Right hindlimb (tissue), 1 donor: ENCODE measurements at places on chromosomes 3 and 15.

DNA sequence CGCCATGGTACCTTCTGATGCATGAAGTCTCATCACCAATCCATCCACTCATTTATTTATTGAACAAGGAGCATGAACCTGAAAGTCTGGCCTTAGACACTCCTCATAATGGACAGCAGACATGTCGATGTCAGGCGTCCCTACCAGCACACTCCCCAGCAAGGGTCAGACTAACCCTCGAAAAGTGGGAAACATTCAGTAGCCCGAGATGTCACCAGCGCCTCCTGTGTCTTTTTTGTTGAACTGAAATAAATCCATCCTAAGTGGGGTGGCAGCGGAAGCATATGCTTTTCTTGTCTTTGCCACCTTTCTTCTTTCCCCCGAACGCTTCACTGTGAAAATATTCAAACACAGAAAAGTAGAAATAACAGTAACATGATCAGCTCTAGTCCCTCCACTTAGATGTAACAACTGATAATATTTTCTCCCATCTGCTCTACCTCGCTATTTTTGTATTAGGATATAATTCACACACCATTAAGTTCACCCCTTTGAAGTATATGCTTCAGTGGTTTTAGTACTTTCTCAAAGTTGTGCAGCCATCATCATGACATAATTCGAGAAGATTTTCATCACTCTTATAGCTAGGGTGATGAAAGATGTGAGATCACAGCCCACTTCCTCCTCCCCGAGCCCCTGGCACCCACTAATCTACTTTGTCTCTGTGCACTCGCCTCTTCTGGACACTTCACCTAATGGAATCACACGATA, 121.6 kb downstream of the ADAMTS17 start:
- DNase-seq, result no peak

DNA sequence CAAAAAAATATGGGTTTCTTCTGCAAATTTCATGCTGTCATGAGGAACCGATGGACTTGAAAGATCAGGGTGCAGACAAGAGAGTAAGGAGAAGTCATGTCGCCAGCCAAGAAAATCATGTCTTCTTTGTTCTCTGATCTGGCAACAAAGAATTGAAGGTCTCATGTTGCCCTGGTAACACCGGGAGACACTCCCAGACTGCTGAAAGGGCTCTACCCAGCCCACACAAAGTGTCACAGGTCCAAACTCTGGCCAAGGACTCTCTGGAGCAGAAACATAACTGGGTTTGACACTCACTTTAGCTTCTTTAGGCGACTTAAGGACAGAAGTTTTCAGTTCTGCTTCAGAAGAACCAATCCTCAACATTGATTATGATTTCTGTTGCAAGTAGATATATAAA, 42.9 kb downstream of the SIDT1 start:
- DNase-seq, result no peak

DNA sequence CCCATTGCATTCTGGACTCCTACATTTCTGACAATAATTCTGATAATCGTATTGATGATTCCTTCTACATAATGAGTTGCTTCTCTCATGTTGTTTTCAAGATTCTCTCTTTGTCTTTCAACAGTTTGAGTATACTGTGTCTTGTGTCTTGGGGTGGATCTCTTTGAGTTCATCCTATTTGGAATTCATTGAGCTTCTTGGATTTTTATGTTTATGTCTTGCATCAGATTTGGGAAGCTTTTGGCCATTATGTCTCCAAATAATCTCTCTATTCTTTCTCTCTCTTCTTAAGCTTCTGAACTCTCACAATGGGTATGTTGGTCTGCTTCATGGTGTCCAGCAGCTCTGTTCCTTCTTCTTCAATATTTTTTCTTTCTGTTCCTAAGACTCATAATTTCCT, 592.2 kb downstream of the FHIT start:
- DNase-seq, result no peak

DNA sequence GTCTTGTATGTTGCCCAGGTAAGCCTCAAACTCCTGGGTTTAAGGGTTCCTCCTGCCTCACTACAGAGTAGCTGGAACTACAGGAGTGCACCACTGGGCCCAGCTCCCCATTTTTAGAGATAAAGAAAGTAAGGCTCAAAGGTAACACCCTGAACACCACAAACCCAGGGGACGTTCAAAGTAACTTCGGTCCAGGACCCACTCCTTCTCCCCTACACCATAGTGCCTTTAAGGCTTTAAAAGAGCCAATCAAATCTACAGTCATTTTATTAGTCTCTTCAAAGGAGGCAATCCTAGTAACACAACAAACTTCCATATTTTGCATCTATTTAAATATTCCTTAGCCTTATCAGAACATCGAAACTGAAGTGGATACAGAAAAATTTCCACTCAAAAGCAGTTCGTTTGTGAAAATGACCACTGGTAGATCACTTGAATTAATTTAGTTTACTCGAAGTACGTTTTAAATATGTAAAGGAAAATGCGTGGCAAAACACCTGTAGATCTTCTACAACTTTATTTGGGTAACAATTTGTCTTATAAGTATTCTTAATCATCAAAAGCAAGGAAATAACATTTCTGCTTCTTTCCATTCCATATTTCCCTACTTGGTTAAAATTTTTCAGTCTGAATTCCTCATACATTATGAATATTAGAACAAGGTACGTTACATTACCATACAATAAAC, 1.8 kb downstream of the STAG1 start:
- DNase-seq, result no peak

GRCh38 chr15:59232476-59232875, 25.8 kb downstream of the LDHAL6B start:
- DNase-seq, result no peak

DNA sequence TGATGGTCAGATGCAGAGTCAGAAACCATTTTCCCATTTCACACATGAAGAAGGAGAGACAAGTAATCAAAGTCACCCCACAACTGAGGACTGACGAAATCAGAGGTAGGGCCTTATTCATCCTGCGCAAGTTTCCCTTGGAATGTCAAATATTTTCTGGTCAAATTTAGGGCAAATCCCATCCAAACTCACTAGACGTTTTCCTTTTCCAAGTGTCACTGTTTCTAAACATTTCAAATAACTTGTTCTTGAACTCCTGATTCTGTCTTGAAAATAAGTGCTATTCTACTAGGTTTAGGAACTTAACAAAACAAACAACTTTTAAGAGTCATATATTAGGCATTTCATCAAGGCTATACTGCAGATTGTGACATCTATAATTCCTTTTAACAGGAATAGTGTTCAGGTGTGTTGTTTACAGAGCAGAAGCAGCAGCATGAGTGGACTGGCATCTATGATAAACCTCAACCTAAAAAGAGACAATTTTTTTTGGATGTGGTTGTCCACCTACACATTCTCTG, 40.7 kb downstream of the SUMF1 start:
- no peak for DNase-seq

DNA sequence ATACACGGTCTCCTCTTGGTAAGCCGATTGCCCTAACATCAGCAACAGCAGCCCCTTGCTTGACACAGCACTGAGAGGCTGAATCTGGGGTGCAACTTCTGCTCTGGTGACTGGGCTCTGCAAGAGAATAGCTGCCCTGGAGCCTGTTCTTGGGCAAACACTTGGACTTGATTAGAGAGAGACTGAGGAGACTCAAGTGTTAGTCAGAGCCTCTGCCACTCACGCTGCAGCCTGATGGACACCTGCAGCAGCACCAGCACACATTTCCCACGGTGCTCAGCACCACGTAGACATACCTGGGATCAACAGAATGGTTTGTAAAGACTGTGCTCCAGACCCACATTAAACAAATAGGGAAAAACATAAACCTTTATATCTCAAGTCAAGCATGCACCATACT, 35.8 kb upstream of the UMPS start:
- no peak for DNase-seq

DNA sequence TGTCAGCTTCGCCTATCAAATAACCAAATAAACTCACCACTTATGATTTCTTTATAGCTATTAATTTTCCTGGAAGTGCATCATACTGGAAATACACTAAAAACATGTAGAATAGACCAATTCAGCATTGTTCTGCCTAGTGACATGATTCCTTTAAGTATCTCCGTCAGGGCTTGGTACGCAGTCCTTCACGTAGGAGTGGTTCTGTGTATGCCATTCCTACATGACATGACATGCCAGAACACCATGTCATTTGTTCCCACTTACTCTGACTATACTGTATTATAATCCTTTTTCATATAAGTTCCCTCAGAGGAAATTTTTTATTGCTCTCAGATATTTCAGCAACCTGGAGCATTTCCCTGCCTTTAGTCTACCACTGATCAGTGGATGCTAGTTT, 230.7 kb upstream of the EPHA3 start:
- DNase-seq, result no peak

DNA sequence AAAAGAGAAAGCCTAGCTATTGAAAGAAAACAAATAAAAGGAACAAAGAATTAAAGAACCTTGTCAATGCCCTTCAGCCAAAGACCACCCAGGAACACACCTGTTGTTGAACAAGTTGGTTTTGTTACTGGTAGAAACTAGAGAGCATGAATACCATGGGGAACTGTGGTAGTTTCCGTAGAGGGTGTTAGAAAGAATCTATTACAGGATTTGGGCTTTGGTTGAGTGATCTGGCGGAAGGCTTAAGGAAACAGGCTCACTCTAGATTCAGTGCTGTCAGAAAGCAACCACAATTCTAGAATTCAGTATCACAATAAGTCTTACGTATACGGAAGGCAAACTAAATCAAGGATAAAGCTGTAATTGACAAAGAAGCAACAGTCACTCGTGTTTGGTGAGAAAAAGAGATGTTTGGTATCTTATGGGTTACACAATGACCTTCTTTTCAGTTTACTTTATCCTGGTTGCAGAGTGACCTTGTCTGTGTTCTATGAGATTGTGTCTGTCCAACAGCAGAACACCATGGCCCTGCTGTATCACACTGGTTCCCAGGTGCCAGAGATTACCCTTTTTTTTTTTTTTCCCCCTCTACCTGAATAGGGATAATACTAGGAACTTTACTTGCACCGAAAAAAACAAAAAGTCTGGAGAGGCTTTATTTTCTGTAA, 265.9 kb downstream of the SHQ1 start:
- DNase-seq, result no peak

- no peak for DNase-seq
Observed at GRCh38 chr15:101086394-101087171, 165.3 kb downstream of the CHSY1 start.
